GM23248 (cell line): ENCODE measurements at places on chromosomes 4 and X. TPM values are rescaled to one million over a fixed set of nuclear protein-coding genes. Genes with fewer than 3 reads are reported as not detected.

The NXF2B gene
- not detected in 2 replicates for total RNA-seq

DNA sequence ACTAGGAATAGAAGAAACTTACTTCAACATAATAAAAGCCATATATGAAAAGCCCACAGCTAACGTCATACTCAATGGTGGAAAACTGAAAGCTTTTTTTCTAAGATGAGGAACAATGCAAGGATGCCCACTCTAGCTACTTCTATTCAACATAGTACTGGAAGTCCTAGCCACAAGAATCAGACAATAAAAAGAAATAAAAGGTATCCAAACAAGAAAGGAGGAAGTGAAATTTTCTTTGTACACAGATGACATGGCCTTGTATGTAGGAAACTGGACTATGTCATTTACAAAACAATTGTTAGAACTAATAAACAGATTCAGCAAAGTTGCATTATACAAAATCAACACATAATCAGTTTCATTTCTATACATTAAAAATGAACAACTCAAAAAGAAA lies 25.5 kb upstream of the NXT2 start:
- DNase-seq = no peak

DNA sequence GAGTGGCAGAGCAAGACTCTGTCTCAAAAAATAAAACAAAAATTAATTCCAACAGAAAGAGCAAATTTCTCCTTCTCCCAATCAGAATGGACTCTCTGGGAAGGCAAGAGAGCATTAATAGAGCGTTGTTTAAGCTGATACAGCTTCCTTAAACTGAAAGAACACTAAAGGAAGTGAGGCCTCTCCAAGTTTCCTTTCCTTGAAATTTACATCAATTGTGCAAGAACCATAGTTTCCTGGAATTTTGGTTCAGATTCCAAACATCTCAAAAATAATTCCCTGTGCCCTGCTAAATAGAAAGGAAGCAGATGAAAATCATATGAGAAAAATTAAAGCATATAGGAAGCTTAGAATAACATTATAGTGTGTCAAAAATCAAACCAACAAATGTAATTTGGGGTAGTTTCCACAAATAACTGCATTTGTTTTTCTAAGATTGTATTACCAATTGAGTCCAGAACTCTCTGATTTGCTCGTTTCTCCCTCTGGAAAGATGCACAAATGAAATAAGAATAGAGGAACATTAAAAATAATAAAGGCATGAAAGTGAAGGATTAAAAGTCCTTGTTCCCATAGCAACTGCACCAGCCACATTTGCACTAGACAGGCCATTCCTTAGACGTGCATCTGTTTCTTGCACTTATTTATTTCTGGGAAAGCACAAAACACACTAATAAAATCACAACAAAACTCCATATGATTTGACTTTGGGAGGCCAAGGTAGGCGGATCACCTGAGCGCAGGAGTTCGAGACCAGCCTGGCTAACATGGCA lies 3.7 kb upstream of the FAM241A start:
- no peak for DNase-seq

The AFAP1 gene
- 103 and 152 TPM in 2 replicates for total RNA-seq

GRCh38 chr4:95158626-95159025 lies 390.1 kb downstream of the UNC5C start:
- DNase-seq = no peak

GRCh38 chr4:155237567-155237966 lies 29.1 kb downstream of the NPY2R start:
- DNase-seq = no peak

The FAM9A gene
- total RNA-seq = not detected in 2 replicates

GRCh38 chrX:119303137-119303536 lies 67.1 kb downstream of the PGRMC1 start:
- DNase-seq = no peak

GRCh38 chr4:159946983-159947615 lies 844.2 kb downstream of the RAPGEF2 start:
- peak; percentile 62 for DNase-seq

- DNase-seq = peak; percentile 52
These were observed 9.9 kb upstream of the ANAPC4 start for GRCh38 chr4:25367004-25367621.

GRCh38 chrX:120365968-120366367 lies 4.1 kb downstream of the ATP1B4 start:
- DNase-seq = no peak

The MAPK10 gene
- 0.89 and 1.3 TPM in 2 replicates for total RNA-seq

DNA sequence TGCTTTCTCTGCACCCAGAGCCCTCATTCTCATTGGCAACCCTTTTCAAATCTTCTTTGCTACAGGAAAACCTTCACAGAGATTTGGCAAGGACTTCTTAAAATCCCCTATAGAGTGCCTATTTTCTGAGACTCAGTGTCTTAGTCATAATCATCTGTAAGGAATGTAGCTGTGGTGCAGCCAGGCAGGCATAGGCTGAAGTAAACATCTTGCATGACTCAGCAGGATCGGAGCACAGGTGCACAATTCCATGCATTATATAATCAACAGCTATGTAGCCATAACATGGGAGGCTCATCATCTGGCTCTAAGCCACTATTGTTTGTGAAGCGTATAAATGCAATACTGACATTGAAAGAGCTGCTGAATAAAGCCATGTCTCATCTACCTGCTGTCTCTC lies 368.8 kb downstream of the MAGEE1 start:
- no peak for DNase-seq

- DNase-seq = peak; percentile 35
These were observed 1.8 kb upstream of the BCORL1 start for GRCh38 chrX:129980540-129981199.

GRCh38 chrX:153981771-153982533 lies 9.4 kb downstream of the TMEM187 start:
- no peak for DNase-seq

GRCh38 chr4:104930298-104930697 lies 216.4 kb upstream of the TET2 start:
- no peak for DNase-seq

- peak; percentile 46 for DNase-seq
These were observed 11.2 kb upstream of the SPARCL1 start for GRCh38 chr4:87540146-87541058.

GRCh38 chrX:63513825-63514568 lies 162.9 kb upstream of the SPIN4 start:
- DNase-seq = peak; percentile 84

GRCh38 chr4:11081006-11081405 lies 347.7 kb downstream of the HS3ST1 start:
- no peak for DNase-seq

DNA sequence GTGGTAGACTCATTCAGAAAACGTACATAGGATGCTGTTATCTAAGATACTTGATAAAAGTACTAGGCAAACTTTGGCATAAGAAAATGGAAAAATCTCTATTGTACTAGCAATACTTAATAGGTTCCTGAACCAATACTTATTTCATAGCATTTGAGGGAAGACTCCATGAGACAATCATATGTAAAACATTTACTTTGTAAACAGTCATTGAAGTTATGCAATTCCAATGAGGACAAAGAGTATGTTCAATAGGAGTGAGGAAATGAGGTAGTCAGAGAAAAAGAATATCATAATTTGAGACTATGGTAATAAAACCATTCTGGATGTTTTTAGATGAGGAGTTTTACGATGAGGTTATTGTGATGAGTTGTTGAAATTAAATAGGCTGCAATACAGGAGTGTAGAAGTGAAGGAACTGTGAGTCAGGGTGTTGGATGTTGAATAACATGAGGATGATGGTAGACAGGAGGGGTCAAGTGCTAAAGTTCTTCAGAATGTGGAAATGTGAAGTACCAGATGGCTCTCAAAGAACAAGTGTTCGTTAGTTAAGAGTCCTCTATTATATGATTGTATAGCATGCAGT lies 397.9 kb downstream of the PPP3CA start:
- DNase-seq = peak; percentile 40

The LANCL3 gene
- not detected in 2 replicates for total RNA-seq

The KIF4A gene
- 5.6 and 7.5 TPM in 2 replicates for total RNA-seq

- DNase-seq = peak; percentile 24
These were observed 510 bp downstream of the HMGB3 start for GRCh38 chrX:150983521-150984168.

DNA sequence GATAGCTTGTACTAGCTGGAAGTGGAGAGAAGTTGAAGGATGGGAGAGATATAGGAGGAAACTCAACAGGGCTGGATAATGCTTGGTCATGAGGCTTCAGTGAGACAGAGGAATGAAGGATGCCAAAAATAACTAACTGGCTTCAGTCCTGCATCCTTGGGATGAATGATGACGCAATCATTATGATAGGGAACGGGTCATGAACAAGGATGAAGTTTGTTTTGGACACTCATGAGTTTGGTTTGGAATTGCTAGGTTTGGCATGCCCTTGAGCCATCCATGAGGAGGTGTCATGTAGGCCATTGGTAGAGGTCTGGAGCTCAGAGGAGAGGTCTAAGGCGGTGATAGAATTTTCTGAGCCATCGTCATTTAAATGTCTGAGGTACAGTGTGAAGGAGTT lies 160.0 kb upstream of the NHS start:
- no peak for DNase-seq

The DDX53 gene
- not detected in 2 replicates for total RNA-seq

DNA sequence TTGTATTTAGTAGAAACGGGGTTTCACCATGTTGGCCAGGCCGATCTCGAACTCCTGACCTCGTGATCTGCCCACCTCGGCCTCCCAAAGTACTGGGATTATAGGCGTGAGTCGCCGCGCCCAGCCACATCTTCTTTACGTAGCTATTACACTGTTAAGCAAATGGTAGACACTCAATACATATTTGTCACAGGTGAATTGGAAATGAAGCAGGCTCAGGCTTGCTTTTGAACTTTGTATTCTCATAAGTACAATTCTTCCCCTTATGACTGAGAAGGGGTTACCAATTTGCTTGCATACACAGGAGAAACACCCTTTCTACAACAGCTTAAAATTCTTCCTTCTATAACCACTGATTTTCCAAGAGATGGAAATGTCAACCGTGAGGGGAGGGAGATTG lies 787 bp upstream of the SRPX2 start:
- DNase-seq = no peak

The H2BW2 gene
- total RNA-seq = not detected in 2 replicates

DNA sequence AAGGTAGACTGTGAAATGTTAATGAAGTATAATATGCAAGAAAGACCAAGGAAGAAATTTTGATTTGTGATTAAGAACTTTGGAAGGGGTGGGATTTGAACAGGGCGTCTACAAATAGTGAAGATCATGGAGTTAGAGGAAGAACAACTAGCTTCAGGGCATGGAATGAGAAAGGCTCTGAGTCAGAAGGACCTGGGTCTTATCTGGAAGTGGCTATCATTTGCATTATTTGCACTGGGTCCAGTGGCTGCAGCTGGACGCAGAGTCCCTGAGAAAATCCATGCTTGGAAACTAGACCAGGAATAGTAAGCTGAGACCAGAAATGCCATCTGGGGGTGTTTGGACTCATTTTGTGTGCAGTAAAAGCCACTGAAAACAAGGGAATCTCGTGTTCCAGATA lies 4.3 kb upstream of the LIMCH1 start:
- DNase-seq = no peak

DNA sequence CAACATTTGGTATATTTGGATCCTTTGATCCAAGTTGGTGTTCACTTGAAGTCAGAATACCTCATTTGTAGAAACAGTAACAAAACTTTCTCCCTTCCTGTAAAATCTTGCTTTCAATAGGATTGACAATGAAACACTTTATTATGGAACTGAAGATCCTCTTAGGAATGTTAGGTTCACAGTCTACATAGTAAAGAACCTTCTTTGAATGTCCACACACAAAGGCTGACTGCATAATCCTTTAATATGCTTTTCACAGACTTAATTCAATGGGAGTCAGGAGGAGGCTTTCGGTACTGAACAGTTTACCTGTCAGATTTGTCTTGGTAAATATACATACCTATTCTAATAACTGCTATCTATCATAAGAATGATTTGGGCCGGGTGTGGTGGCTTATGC lies 188.5 kb downstream of the SPRY1 start:
- DNase-seq = no peak

DNA sequence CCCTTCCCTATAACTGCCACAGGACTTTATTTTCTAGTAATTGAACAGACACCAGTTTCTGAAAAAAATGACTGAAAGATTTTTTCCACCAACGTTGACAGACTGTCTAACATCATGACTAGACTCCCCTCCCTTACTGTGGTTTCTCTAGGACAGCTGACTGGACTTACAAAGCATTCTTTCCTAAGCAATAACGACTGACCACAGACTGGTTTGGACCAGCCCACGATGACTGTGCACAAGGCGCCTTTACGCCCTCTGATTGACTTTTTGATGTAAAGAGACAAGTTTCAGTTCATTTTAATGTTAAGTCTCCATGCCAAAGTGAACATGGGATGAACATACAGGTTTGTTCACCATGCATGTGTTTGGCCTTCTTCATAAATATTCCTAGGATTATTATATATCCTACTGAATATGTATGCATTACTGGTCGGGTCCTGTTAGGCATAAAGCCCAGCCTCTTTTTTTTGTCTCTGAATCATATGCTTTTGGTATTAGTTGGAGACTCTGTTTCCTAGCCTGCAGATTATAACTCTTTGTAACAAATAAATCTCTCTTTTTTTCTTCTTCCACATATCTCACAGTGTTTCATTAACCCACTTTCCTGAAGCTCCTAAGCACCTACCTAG lies 50.5 kb upstream of the UGT2B4 start:
- no peak for DNase-seq

- no peak for DNase-seq
These were observed 247.7 kb downstream of the IL15 start for GRCh38 chr4:141884070-141884469.

GRCh38 chrX:9542761-9543111 lies 77.9 kb downstream of the TBL1X start:
- DNase-seq = no peak

The FRMPD3 gene
- total RNA-seq = not detected in 2 replicates

DNA sequence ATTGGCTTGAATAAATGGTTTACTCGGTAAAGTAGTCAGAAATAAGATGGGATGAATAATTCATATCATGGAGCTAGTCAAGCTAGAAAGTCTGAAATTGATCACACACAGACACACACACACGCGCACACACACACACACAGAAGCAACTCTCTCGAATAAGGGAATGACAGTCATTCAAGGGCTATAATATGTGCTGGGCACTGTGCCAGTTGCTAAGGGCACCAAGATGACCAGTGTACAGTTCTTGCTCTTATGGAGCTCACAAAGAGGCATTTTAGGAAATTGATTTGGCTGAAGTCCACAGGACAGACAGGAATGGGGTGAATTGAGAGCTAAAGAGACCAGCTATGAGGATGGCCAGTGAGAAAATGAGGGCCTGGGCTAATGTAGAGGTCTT lies 34.2 kb upstream of the SH3D19 start:
- no peak for DNase-seq

DNA sequence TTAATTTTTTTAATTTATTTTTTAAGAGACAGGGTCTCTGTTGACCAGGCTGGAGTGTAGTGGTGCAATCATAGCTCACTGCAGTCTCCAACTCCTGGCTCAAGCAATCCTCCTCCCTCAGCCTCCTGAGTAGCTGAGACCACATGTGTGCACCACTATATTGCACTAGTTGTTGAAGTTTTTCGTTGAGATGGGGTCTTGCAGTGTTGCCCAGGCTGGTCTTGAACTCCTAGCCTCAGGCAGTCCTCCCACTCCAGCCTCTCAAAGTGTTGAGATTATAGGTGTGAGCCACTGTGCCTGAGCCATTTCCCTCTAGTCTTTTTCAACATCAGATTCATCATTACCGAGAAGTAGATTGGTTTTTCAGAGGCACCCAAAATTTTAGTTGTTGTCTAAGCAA lies 165.7 kb downstream of the DCLK2 start:
- no peak for DNase-seq
